ENCODE measurements at places on chromosomes 3 and 15.
A peak's percentile ranks its signal among the peaks of the same experiment; 100 is the strongest.

- no peak for DNase-seq
These were observed 290.5 kb downstream of the KBTBD8 start for GRCh38 chr3:67288466-67289106.

- DNase-seq = no peak
These were observed 41.4 kb downstream of the NTRK3 start for GRCh38 chr15:88215066-88215648.

- no peak for DNase-seq
These were observed 3.0 kb downstream of the DUOXA1 start for GRCh38 chr15:45126535-45127158.

DNA sequence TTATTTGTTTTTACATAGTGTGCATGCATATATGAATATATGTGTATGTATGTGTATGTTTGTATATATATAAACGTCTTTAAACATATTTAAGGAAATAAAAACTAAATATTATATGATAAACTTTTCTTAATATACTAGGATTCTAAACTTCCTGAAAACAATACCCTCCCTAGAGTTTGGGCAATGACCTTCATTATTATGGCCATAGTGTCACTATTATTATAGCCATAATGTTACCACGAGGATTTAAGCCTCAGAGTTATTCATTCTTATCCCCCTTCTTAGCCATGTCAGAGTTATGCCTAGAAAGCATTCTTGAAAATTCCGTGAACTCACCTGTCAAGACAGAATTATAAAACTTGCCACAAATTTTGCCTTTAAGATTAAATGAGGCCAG lies 335.5 kb downstream of the ERC2 start:
- no peak for DNase-seq

GRCh38 chr3:13547591-13548371 lies 1.1 kb upstream of the FBLN2 start:
- no peak for DNase-seq

- no peak for DNase-seq
These were observed 688.1 kb downstream of the EPHA3 start for GRCh38 chr3:89795506-89795905.

DNA sequence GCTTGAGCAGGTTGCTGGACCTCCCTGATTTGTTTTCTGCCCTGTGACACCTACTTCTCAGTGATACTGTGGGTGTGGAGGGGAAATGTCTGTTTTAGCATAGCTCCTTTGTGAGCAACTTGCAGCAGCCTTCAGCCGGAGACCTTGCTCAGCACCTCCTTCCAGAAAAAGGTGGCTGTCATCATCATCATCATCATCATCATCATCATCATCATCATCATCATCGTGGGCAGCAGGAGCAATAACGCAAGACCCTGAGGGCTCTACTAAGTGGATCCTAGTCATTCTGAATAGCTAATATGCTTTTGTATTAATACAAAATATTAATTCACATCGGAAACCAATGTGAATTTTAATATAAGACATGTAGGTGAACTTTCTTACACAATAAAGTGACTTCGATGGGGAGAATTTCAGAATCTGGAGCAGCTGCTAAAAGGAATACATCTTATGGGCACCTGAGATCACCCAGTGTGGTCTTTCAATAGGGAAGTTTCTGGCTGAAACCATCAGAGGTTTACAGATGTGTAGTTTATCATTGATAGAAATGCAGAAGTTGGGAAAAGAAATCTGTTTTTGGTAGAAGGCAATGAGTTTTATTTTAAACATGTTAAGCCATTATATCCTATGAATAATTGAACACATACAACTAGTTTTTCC lies 8.6 kb downstream of the GABRR3 start:
- DNase-seq = no peak

GRCh38 chr15:45384700-45385099 lies 6.4 kb upstream of the GATM start:
- no peak for DNase-seq

DNA sequence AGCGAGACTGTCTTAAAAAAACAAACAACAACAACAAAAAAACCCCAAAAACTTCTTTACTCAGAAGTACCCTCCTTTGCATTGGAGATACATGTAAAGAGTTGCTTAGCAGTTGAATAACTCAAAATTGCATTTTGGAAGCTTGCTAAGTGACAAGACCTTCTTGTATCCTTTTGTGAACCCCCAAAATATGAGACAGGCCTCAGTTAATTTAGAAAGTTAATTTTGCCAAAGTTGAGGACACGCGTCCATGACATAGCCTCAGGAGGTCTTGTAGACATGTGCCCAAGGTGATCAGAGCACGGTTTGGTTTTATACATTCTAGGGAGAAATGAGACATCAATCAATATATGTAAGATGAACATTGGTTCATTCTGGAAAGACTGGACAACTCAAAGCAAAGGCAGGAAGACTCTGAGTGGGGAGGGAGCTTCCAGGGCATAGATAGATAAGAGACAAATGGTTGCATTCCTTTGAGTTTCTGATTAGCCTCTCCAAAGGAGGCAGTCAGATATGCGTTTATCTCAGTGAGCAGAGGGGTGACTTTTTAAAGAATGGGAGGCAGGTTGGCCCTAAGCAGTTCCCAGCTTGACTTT lies 1.7 kb upstream of the ARF4 start:
- no peak for DNase-seq

DNA sequence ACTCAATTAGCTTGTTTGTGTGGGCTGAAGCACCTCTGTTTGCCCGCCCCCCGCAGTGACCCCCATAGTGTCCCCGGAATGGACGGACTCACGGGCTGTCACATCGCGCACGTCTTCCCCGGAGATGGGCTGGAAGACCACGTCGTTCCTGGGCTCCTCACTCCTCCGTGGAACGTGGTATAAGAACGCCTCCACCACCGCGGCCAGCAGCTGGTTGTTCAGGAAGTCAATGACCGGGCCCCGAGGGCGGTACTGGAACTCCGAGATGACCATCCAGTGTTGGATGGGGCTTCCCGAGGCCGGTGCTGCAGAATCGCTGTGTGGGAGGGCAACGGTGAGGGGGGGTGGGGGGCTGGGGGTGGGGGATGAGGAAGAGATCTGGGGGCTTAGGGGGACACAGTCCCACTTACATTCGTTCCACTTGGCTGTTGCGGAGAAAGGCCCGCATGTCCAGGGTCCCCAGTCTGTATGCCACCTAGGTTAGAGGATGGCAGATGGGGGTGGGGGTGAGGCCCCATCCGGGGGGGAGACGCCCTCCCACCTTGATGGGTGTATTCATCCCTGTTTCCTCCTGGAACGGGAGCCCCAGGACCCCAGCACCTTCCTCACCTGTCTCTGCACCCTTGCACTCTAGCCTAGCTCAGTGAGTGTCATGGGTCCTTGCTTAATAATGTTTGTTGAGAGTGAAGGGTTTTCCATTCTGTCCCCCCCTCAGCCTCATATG lies 30.2 kb downstream of the MUC20 start:
- DNase-seq = no peak

GRCh38 chr3:133970916-133971315 lies 58.8 kb downstream of the SLCO2A1 start:
- no peak for DNase-seq

- no peak for DNase-seq
These were observed 56.8 kb downstream of the APBA2 start for GRCh38 chr15:28942571-28942970.

GRCh38 chr3:62839748-62840147 lies 35.5 kb downstream of the CADPS start:
- no peak for DNase-seq

- no peak for DNase-seq
These were observed 809.9 kb downstream of the MCTP2 start for GRCh38 chr15:95041297-95041696.

GRCh38 chr15:59543721-59544547 lies 67.6 kb upstream of the GCNT3 start:
- no peak for DNase-seq

GRCh38 chr3:9976721-9977709 lies 9.6 kb downstream of the EMC3 start:
- no peak for DNase-seq

- DNase-seq = no peak
These were observed 91.6 kb upstream of the FAM98B start for GRCh38 chr15:38362355-38362754.

GRCh38 chr15:101479851-101480612 lies 9.5 kb downstream of the PCSK6 start:
- DNase-seq = peak; percentile 92

DNA sequence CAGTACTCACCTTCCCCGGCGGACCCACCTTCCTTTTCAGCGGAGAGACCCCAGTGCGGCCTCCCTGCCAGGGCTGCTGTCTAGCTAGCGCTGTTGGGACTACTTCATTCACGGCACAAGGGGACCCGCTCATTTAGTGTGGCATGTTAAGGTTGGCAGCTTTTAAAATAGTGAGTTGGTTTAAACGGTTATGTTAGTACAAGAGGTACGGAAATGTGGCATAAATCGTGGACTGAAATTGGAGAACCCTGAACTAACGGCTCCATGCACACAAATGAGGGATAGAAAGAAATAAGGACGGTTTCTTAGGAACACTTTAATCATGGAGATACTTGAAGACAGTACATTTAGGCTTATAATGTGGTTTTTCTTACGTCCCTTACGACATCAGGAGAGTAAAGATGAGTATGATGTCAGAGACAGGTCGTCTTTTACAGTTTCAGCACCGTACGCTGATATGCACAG lies 752 bp downstream of the CEP63 start:
- no peak for DNase-seq

GRCh38 chr3:9178697-9179096 lies 70.7 kb downstream of the SRGAP3 start:
- no peak for DNase-seq

GRCh38 chr3:16338999-16339398 lies 74.0 kb downstream of the OXNAD1 start:
- no peak for DNase-seq

GRCh38 chr15:50415752-50416404 lies 8.3 kb upstream of the USP8 start:
- DNase-seq = no peak

GRCh38 chr15:79989682-79990081 lies 18.7 kb upstream of the BCL2A1 start:
- no peak for DNase-seq

DNA sequence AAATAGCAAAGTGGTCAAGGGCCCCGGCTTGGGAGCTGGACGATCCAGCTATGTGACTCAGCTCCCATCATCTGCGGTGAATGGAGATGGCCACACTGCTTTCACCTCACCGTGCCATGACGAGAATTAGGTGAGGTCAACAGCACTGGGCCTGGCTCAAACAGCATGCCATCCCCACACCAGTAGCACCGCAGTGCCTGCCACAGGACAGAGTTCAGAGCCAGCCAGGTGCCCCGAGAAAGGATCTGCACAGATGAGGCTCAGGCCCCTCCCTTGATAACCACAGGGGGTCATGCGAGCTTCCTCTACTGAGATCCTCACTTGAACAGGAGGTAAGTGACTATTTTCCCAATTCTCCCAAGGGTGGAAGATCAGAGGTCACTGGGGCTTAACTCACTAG lies 29.4 kb downstream of the ZXDC start:
- no peak for DNase-seq

DNA sequence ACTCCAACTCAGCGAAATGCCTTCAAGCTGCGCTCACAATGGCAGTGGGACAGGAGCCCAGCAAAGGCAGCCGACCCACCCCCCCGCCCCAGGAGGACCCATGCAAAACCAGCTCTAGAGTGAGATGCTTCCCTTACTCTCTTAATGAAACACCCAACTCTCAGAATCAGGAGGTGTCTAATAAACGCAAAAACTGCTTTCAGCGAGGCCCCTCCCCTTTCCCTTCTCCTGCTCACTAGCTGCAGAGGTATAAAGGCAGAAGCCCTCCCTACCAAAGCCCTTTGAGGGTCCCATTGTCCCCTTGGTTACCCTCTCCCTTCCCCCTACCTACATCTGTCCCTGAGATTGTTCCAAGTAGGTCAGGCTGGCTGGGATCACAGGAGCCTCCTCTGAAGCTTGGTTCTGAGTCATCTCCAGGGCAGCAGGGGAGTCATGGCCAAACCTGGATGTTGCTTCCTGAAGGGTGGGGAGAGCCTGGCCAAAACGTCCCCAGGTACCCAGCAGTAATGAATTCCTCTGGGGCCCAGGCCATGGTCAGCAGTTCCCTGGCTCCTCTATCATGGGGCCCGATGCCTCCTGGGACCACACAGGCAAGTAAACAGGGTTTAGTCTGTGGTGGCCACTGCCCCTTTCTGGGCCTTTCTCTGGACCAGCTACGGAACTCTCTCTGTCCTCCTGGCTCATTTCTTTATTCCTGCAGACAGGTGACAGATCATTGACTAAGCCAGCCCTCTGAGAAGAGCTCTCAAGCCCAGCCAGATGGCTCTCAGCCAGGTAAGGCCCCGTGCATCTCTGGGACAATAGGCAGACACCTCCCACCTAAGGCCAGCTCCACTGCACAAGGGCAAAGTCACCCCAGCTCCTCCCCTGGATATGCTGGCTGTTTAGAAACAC lies 8.6 kb downstream of the KLHL25 start:
- DNase-seq = no peak

DNA sequence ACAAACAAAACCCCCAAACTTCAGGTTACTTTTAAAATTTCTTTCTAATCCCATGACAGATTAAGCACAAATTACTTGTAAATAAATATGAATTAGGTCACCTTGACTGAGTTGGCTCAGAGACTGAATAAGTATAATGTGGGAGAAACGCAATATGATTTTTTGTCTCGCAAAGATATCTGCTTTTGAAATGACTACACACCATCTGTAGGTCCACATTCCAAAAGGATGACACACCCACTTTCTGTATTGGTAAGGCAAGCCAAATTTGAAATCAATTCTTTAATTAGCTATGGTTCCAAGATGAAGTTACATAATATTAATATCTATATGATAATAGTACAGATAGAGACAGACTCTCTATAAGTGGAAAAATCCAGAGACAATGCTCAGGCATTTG lies 66.9 kb upstream of the CSPG5 start:
- no peak for DNase-seq

DNA sequence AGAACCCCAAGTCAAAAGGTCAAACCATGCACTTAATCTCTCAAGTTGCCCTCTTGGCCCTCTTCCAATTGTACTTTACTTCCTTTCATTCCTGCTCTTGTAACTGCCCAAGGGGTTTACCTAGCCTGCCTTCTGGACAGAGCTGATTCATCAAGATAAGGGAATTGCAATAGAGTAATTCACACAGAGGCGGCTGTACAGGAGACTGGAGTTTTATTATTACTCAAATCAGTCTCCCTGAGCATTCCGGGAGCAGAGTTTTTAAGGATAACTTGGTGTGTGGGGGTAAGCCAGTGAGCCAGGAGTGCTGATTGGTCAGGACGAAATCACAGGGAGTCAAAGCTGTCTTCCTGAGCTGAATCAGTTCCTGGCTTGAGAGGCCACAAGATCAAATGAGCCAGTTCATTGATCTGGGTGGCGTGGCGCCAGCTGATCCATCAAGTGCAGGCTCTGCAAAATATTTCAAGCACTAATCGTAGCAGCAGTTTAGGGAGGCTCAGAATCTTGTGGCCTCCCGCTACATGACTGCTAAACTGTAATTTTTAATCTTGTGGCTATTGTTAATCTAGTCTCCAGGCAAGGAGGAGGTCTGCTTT lies 590.0 kb downstream of the EPHA3 start:
- no peak for DNase-seq

DNA sequence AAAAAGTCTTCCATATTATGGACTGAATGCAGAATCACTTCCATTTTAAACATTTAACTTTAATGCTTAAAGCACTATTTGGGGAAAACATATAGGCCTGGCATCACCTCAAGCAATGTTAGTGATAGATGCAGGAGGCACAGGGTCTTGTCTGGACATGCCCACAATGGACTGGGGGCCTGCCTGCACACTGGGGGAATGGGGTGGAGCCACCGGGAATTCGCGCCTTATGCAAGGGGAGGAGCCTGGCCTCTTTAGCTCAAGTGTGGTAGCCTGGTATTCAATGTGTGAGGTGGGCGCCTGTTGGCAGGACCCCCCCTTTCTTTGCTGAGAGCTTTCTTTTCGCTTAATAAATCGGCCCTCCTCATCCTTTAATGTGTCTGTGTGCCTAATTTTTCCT lies 29.9 kb downstream of the ACKR4 start:
- no peak for DNase-seq

GRCh38 chr15:76994496-76994895 lies 430 bp upstream of the PSTPIP1 start:
- no peak for DNase-seq

Data from nucleus accumbens (tissue), 56 donors.